SHP77 (cell line): ENCODE measurements at places on chromosomes 2 and 18.

- no peak for DNase-seq
Measured at GRCh38 chr2:241020201-241020600, 21.8 kb downstream of the SNED1 start.

DNA sequence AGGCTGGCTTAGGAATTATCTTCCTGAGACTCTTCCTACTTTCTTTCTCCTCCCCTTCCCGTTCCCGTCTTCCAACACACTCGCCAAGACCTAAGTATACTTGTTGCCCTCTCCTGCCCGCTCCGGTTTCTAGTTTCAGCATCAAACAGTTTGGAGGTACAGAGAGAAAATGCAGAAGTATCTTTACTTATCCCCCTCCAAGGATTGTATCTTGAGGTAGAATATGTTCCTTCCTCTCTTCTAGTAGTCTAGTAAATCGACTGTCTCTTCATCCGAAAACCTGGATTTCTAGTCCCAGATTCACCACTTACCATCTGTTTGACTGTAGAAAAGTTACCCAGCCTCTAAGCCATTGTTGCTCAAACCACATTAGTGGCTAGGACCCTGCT lies 755 bp downstream of the EIF4E2 start:
- no peak for DNase-seq

DNA sequence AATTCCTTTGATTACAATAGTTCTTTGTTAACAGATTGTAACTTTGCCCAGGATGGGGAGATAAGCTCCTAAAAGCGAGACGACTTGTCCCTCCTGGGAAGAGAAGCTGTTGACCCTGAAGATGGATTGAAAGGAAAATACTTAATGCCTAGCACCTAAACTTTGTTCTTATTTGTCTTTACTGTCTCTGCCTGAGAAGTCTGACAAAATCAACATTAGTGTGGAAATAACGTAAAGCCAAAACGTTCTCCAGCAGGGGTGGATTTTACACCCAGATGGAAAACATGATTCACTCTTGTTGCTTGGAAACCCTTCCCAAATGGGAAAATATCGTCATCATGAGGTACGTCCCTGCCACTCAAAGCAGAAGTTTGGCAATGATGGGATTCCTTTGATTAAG lies 450.1 kb downstream of the SLC4A3 start:
- DNase-seq: no peak

DNA sequence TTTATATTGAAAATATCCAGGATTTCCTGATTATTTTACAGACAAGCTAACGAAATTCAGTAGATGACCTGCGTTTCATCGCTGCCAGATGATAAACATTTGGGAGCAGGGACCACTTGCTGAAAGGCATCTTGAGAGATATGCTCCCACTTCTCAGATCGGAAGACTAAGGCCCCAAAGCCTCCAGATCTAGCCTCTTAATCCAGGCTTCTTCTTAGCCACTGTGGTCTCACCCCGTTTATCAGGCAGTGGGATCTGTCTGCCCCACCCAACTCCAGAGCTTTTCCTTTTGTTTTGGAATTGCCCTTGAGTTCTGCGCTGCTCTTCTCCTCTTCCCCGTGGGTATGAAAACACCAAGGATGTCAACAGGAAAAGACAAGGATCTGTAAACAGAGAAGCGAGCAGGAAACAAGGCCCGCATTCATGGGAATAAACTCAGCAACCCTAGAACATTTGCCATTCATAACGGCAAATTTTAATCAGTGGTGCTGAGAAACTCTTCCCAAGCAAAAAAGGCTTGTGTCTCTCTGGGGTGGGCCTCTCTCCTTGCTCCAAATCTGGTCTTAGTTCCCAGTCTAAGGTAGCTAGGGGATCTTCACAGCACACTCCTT lies 21.4 kb downstream of the MYL12B start:
- DNase-seq: no peak
